Amniotic stem cell (primary cell): ENCODE measurements at places on chromosomes 1 and 21.

DNA sequence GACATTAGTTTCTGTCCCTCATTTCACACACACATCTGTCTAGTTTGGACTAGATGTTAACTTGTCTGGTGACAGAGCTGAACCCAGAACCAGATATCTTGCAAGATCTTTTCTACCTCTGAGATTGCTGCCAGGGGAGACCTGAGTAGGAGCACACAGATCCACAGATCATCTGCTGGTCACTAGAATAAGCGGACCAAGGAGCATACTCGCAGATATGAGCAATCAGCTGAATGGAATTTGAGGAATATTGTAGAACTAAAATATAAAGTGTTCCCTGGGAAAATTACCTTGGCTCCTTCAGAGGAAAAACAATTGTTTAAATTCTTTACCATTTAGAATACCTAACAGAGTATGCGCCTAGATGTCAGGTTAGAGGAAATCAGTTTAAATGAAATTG lies 90.7 kb downstream of the TNFSF18 start:
- no peak for DNase-seq

- no peak for DNase-seq
Measured at GRCh38 chr1:52645261-52645660, 12.3 kb downstream of the SHISAL2A start.

DNA sequence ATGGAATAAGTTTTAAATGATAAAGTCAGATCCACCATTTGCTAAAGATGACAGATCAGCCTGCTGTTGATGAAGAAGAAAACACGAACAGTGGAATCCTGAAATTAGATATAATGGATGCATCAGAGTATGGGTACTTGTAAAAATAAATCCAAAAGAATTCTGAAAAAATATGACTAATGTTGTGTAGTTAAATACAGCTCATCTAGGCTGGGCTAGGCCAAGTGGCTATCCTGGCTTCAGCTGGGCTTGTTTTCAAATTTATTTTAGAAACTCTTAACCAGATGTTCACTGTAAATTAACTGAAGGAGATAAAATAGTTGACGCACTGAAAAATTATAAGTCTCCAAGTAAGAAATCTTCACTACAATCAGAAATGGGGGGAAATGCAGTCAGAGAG lies 7.4 kb upstream of the RGS2 start:
- DNase-seq = no peak

DNA sequence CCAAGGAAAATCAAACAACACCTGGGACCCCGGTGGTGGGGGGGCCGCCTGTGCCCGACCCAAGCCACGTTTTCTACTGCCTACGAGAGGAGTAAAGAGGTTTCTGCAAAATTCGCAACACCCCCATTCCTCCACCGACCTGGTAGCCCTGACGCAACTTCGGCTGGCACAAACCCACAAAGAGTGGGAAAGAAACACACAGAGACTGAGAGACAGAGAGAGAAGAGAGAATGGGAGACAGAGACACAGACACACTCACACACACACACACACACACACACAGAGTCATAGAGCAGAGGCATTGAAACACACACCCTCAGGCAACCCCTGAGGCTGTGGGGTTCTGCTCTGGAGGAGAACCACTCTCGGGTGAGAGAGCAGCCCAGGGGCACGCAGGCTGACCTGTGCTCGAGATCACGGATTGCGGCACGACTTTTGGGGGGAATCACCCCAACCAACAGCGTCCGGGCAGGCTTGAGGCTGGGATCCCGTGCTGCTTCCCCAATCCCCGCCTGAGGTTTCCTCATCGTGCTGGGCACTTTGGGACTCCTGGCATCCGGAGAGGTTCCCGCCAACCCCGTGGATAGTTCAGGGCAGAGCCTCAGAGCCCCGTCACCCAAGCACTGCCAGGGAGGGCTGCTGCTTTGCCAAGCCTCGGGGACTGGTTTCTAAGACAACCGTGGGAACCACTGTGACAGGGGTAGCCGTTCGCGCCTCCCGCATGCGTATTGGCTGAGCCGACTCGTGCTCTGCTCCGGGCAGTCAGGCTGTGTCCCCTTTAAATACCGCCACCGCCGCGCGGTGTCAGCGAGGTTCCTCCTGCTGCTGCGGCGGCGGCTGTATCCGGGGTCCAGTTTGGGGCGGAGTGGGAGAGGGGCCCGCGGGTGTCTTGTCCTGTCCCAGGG lies 682.4 kb upstream of the TPTE start:
- DNase-seq = no peak

DNA sequence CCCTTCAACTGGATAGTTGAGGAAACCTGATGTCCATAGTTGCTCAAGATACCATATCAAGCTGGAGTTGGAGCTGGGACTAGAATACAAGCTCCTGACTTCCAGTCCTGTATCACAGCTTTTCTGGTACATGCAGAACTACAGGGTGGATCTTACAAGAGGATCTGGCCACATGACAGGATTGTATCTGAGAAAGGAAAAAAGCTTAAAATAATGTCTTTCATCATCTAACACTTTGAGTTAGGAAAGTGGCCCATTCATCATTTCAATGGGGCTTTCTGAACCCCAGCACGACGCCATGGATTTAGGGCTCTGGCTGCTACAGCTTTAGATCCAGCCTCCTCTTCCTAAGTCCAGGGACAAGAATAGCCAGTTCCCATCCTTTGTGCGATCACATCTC lies 46.9 kb downstream of the RASSF5 start:
- no peak for DNase-seq

DNA sequence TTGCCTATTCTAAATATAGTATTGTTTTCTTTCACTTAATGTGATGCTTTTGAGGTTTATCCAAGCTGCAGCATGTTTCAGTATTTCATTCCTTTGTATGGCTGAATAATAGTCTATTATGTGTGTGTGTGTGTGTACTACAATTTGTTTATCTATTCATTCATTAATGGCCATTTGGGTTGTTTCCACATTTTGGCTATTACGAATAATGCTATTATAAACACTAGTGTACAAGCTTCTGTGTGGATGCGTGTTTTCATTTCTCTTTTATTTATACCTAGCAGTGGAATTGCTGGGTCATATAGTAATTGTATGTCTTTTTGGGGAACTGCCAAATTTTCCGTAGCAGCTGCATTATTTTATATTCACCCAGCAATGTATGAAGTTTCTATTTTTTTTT lies 15.0 kb upstream of the THEM5 start:
- no peak for DNase-seq

GRCh38 chr1:29529677-29530278 lies 293.5 kb downstream of the PTPRU start:
- no peak for DNase-seq

- peak; percentile 63 for DNase-seq
Measured at GRCh38 chr1:193408782-193409293, 222.4 kb upstream of the B3GALT2 start.

DNA sequence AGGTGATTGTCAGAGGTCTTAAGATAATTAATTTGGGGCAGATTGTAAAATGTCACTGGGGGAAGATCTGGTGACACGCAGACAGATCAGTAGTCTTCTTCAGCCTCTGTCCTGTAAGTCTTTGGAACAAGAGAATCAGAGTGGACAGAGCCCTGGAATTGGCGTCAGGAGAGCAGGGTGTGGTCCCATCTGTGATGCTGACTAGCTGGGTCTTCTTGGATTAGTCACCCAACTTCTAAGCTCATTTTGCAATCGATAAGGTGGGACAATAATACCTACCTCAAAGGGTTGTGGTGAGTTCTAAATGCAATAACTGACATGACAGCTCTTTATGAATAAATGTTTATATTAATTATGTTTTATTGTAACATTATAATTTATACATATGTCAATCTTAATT lies 4.8 kb downstream of the FASLG start:
- DNase-seq = no peak

GRCh38 chr1:34002810-34003209 lies 138.9 kb downstream of the HMGB4 start:
- no peak for DNase-seq

GRCh38 chr1:4161366-4162006 lies 261.4 kb upstream of the C1orf174 start:
- no peak for DNase-seq

DNA sequence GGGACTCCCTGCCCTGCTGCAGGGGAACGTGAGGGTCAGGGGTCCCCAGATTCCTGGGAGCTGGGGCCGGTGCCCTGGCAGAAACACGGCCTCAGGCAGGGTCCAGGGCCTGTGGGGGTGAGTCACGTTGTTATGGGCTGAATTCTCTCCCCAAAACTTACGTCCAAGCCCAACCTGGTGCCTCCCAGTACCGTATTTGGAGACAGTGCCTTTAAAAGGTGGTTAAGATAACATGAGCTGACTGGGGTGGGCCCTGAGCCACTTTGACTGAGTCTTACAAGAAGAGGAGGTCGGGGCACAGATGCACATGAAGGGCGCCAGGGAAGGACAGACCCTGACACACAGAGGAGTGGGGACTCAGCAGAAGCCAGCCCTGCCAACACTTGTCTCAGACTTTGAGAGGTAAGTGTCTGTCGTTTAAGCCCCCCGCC lies 99.9 kb downstream of the WDR4 start:
- DNase-seq = no peak

GRCh38 chr1:202365092-202365815 lies 16.8 kb downstream of the PPP1R12B start:
- DNase-seq = no peak

- no peak for DNase-seq
Measured at GRCh38 chr1:39173119-39173994, 31.1 kb upstream of the MACF1 start.

- no peak for DNase-seq
Measured at GRCh38 chr1:70994753-70995268, 52.8 kb downstream of the PTGER3 start.

DNA sequence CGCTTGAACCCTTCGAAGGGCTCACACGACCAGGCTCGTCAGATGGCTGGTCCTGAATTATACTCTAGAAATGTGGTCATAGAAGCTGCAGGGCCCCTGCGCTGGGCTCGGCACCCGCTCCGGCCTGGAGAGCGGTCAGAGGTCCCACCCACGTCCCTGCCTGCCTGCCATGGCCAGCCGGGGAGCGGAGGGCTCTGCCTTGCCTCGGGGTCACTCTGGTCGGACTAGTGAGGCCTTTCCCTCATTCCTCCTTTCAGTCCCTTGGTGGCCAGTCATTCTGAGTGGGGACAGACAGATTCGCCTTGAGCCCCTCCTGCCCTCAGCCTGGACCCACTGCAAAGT lies 529 bp upstream of the MARCKSL1 start:
- no peak for DNase-seq
